Activated naive CD4-positive, alpha-beta T cell treated with anti-CD3 and anti-CD28 coated beads, Interleukin-2, amount 10 ng/mL, durations not matched to agents 7 days and 5 days (primary cell): ENCODE measurements at places on chromosomes 1 and 21.

GRCh38 chr1:101382135-101382534 is 145.3 kb downstream of the S1PR1 start:
- H3K4me1 ChIP-seq: peaks cover 26% of the 10 kb centered on the region
- peaks cover 2% of the 10 kb centered on the region for H3K36me3 ChIP-seq
- H3K27me3 ChIP-seq: no peaks in the 10 kb centered on the region
- H3K27ac ChIP-seq: no peak overlapping the region
- no peak for DNase-seq

- no peaks in the 10 kb centered on the region for H3K36me3 ChIP-seq
- H3K4me3 ChIP-seq: no peak overlapping the region
- H3K27me3 ChIP-seq: no peaks in the 10 kb centered on the region
- H3K27ac ChIP-seq: no peak overlapping the region
Observed at GRCh38 chr21:27268290-27268689, 301.4 kb upstream of the ADAMTS5 start.

DNA sequence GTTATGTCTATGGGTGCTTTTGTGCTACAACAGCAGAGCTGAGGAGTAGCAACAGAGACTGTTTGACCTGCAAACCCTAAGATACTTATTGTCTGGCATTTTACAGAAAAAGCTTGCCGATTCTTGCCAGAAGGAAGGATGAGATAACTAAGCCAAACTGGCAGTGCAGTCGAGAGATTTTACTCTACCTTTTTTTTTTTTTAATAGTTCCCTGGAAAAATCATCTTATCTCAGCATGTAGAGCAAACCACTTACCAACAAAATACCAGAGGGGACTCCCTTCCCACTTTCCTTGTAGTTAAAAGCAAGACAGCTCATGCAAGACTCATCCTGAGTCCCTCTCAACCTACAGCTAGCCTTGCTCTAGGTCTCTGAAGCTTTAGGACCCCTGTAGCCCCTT is 132.9 kb downstream of the SYT2 start:
- peaks cover 2% of the 10 kb centered on the region for H3K36me3 ChIP-seq
- no peaks in the 10 kb centered on the region for H3K4me1 ChIP-seq
- no peak overlapping the region for H3K27ac ChIP-seq
- H3K4me3 ChIP-seq: no peak overlapping the region

DNA sequence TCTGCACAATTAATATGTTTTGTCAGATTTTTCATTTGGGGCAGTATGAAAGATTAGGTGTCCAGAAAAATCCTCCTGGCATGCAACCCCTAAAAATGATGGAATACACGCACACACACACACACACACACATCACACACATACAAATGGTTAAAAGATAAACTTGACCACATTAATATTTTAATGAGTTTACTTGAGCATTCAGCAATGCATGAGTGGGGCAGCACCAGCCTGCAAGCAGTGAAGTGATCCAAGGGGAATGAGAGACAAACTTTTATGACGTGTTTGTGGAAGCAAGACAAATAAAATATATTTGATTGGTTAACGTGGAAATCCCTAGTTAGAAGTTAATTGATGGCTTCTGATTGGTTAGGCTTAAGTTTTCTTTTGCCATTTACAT is 29.1 kb upstream of the SOAT1 start:
- no peak for DNase-seq
- H3K4me3 ChIP-seq: no peak overlapping the region
- H3K4me1 ChIP-seq: no peaks in the 10 kb centered on the region
- H3K36me3 ChIP-seq: no peaks in the 10 kb centered on the region
- no peaks in the 10 kb centered on the region for H3K27me3 ChIP-seq
